ENCODE measurements at places on chromosomes 13 and 19. TPM values are rescaled to one million over a fixed set of nuclear protein-coding genes. Genes with fewer than 3 reads are reported as not detected.

KLK5 gene
- total RNA-seq, result not detected

PRSS57 gene
- total RNA-seq, result not detected

SOX21 gene
- total RNA-seq, result 0.91 TPM

CLEC17A gene
- not detected for total RNA-seq

MAB21L1 gene
- total RNA-seq, result not detected

ZNF540 gene
- not detected for total RNA-seq

KASH5 gene
- not detected for total RNA-seq

FXYD5 gene
- total RNA-seq, result 196 TPM

NANOS3 gene
- total RNA-seq, result 2.0 TPM

SCEL gene
- 0.79 TPM for total RNA-seq

CHAF1A gene
- 21.9 TPM for total RNA-seq

MRPL34 gene
- 83.9 TPM for total RNA-seq

ZNF560 gene
- total RNA-seq, result not detected

ZNF723 gene
- not detected for total RNA-seq

GEMIN7 gene
- 92.1 TPM for total RNA-seq

SPC24 gene
- 21.4 TPM for total RNA-seq

FOSB gene
- total RNA-seq, result 14.4 TPM
